Stimulated activated CD8-positive, alpha-beta memory T cell treated with anti-CD3 and anti-CD28 coated beads, Interleukin-4, amount 100 ng/mL, for 24 hours (primary cell): ENCODE measurements at places on chromosomes 11 and 22.

GRCh38 chr11:30342736-30343166 lies 19.8 kb downstream of the ARL14EP start:
- DNase-seq: no peak

DNA sequence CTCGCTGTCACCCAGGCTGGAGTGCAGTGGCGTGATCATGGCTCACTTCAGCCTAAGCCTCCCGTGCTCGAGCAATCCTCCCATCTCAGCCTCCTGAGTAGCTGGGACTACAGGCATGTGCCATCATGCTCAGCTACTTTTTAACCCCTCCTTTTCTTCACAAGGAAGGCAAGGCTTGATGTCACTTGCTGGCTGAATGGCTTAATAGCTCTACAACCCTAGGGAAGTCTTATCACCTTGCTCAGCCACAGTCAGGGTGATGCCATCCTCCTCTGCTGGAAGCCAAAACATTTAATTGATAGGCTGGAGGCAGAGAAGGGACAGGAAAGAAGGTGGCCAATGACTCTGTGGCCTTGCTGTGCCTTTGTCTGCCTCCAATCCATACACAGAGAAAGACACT lies 131.9 kb downstream of the MED15 start:
- DNase-seq: no peak

DNA sequence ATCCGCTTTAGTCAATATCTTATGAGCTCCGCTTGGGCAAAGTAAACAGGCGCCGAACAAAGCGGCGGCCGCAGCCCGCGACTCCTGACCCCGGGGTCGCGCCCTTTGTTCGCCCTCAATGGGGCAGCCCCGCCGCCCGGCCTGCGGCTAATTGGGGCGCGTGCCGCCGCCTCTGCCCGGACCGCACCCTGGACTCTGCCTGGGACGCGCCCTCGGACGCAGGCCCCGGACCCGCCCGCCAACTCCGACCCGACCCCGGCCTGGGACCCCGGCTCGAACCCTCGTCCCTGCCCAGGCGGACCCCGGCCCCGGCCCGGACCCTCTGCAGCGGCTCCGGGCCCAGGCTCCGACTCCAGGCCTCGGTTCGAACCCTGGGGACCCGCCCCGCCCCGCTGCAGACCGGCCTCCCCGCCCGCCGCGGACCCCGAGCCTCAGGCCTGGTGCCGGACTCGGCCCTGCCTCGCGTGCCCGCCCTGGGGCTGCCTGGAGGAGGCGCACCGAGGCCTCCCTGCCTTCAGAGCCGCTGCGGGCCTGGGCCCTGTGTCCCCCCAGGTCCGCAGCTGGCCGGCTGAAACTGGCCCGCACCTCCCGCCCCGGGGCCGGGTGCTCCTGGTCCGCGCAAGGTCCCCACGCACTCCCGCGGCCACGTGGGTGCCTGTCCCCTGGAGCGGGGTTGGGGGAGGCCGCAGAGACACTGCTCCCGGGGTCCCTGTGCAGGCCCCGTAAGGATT lies 84.7 kb upstream of the WNT7B start:
- no peak for DNase-seq

GRCh38 chr11:110003426-110003825 lies 89.8 kb upstream of the ZC3H12C start:
- DNase-seq: no peak

DNA sequence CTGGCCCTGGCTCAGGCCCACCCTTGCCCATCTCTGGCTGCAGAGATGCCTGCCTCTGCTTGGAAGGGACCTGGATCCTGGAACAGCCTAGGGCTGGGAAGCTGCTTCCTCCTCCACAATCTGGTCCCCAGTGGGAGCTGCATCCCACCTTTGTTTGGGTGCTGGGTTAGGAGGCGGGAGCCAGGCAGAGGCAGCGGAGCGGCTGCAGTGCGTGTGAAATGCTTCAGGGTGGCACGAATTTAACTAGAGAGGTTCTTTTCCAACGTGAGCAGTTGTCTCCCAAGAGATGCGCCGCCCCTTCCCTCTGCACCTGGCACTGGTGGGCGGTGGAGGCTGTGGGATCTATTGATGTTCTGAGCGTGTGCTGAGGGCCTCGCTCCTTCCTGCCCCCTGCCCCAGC lies 31.6 kb downstream of the BRSK2 start:
- no peak for DNase-seq

DNA sequence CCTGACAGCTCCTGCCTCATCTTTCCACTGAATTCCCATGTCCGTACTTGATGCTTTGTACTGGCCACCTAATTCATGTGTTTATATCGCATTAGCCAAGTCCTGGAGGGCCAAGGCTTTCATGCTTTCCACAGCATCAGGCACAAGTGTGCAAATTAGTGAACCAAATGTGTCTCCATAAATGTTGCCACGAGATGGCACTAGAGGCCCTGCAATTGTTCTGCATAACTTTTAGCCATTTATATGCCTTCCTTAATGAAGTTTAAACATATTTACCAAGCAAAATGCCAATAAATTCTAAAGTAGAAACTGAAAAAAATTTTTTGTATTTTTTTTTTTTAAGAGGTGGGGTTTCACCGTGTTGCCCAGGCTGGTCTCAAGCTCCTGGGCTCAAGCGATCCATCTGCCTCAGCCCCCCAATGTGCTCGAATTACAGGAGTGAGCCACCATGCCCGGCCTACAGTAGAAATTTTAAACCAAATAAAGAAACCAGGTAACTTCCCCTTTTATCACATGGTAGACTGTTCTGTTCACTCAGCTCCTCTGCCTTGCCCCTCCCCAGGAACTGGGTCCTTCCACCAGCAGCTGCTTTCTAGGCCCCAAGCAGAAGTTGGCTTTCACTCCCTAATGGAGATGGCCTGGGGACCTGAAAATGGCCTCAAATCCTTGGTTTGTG lies 20.8 kb upstream of the IL18BP start:
- peak; percentile 15 for DNase-seq

DNA sequence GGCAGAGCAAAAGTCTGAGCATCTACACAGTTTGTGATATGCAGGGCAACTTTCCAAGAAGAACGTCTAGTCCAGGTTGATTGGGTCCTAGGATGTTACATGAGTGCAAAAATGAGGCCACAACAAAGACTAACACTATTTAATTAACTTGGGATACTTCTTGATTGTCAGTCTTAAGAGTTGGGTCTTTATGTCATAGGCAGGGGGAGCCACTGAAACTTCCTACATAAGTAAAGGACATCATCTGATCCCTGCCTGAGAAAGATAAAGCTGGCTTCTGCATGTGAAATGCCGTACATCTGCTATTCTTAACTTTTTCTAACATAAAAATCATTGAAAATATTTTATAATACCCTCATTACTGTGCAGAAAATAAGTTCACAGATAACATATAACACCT lies 525.5 kb downstream of the NTM start:
- DNase-seq: no peak

GRCh38 chr11:86497310-86497709 lies 122.6 kb downstream of the CCDC81 start:
- DNase-seq: no peak

DNA sequence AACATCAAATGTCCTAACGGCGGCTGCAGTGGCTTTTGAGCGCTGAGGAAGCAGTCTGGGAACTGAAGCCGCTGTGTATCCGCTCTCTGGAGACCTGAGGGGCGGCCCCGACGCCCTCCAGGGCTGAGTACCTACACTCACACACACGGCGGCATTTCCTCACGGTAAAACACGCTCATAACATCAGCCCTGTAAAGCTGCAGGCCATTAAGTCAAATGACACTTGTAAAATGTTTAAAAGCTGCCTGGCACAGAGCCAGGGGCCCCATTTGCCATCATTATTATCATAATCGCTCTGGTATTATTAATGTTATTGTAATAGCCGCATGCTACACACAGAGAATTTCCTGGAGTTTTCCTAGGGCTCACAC lies 5.1 kb downstream of the CARS1 start:
- no peak for DNase-seq

GRCh38 chr11:123055191-123055901 lies 6.6 kb downstream of the HSPA8 start:
- no peak for DNase-seq

- DNase-seq: no peak
These were observed 32.9 kb upstream of the HORMAD2 start for GRCh38 chr22:30047364-30047738.

GRCh38 chr22:32967386-32968101 lies 90.6 kb downstream of the SYN3 start:
- DNase-seq: no peak

- DNase-seq: no peak
These were observed 6.0 kb upstream of the OR5B21 start for GRCh38 chr11:58513747-58514367.

DNA sequence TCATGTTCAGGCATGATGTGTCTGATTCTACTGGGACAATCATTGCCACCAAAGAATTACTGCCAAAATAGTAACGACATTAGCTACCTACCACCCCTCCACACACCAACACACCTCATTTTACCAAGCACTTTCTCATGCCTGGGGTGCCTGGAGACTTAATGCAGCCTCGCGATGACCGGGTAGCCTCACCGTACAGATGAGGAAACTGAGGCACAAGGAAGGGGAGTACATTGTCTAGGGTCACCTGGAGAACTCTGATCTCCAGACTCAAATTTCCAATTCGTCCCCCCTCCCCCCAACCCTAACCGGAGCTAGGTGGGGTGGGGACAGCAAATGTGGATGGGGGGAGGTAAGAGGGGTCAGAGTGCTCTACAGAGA lies 2.7 kb upstream of the RTN4RL2 start:
- DNase-seq: no peak

GRCh38 chr11:46293641-46294103 lies 16.2 kb downstream of the CREB3L1 start:
- no peak for DNase-seq

DNA sequence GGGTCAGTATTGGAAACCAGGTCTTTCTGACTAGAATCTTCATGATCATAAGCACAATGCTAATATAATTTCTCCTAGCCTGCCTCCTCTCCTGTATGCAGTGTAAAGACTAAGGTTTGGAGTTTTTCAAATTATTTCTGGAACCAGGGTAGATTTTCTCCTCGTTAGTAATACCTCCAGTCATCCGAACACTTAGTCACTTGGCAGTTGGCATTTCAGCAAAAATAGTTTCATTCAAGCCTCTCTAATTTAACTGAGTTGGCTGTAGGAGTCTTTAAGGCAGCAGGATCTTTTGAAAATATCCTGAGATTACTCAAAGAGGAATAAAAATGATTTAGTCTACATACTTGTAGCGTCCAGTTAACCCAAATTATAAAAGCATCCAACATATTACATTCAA lies 6.3 kb downstream of the TYR start:
- no peak for DNase-seq

DNA sequence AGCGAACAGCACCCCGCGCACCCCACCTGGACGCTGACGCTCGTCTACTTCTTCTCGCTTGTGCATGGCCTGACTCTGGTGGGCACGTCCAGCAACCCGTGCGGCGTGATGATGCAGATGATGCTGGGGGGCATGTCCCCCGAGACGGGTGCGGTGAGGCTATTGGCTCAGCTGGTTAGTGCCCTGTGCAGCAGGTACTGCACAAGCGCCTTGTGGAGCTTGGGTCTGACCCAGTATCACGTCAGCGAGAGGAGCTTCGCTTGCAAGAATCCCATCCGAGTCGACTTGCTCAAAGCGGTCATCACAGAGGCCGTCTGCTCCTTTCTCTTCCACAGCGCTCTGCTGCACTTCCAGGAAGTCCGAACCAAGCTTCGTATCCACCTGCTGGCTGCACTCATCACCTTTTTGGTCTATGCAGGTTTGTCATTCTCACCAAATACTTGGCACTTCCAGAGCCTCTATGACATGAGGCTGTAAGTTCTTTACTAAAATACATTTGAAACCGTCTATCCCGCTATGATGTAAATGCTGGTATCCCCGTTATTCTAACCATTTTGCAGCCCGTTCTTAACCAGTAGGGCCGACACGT lies 535 bp downstream of the AQP11 start:
- no peak for DNase-seq

DNA sequence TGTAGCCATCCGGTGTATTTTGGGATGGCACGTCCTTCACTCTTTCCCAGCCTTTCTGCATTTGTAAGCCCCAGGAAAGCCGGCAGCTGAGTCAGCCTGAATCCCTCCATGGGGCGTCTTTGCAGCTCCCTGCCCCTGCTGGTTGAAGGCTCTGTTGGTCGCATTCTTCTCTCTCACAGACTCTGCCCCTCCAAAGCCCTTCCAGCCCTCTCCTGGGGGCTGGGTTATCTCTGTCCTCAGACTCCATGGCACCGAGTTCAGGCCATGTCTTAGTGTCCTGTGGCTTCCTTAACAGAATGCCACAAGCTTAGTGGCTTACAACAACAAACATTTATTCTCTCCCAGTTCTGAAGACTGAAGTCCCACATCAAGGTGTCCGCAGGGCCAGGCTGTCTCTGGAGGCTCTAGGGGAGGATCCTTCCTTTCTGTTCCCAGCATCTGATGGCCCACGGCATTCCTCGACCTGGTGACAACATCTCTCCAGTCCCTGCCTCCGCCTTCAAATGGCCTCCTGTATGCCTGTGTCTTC lies 62.2 kb downstream of the BCR start:
- no peak for DNase-seq

- peak; percentile 20 for DNase-seq
These were observed 878 bp downstream of the RRAS2 start for GRCh38 chr11:14357881-14358728.

GRCh38 chr11:117597071-117597470 lies 199.9 kb downstream of the DSCAML1 start:
- peak; percentile 15 for DNase-seq

GRCh38 chr22:39959640-39960447 lies at the start of gene TMA7B:
Gene TMA7B, plus strand, starts transcription at chr22:39960397. Its CDS starts 3,978 bp downstream, at chr22:39964375.
- no peak for DNase-seq

DNA sequence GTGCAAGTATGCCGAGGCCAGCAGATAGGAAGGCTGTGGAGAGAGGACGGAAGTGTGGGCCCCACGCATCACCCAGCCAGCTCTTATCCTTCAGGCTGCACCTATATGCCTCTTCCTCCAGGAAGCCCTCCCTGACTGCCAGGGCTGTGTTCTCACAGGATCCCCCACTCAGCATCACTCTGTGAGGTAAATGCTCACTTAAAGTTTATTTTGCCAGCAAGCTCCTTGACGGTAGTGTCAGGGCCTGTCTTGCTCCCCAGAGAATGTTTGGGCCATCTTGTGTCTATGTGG lies 4.4 kb downstream of the TBX10 start:
- DNase-seq: no peak
